Epithelial cell of umbilical artery (primary cell): ENCODE measurements at places on chromosomes 16 and 17. TPM values are rescaled to one million over a fixed set of nuclear protein-coding genes. Genes with fewer than 3 reads are reported as not detected.

The TPPP3 gene
- 0.15 and 1.9 TPM in 2 replicates for total RNA-seq

The CIITA gene
- 0.15 TPM in 1 of 2 replicates, not detected in the other for total RNA-seq

The CARD14 gene
- total RNA-seq, result not detected in 2 replicates

The SLC5A11 gene
- total RNA-seq, result under 0.01 TPM in 1 of 2 replicates, not detected in the other

The GAST gene
- total RNA-seq, result not detected in 2 replicates

The TBC1D28 gene
- not detected in 2 replicates for total RNA-seq
